Ammon's horn (tissue), 1 donor: ENCODE measurements at places on chromosomes 7 and 10.

DNA sequence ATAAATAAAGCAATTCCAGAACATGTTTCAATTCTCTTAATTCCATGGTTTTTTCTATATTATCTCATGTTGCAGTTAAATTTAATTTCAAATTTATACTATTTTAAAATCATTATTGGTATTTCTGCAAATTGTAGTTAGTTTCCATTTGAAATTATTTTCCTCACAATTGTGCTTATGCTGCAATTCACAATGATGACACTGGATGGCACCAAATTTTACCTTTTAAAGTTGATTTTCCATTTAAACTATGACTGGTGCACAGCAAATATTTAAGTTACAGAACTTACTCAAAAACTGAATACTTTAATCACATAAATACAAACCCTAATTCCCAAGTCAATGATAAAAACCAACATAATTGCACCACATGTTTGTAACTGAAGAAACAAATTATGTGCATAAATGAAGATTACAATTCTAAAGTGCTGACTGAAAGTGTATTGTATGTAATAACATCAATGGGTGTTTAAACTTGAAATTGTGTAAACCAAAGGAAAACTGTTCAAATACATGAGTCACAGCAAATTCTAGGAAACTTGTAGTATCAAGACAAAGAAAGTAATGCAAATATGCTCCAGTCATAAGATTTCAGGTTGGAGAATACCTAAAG is 75.3 kb upstream of the AASS start:
- DNase-seq: peak; percentile 30

DNA sequence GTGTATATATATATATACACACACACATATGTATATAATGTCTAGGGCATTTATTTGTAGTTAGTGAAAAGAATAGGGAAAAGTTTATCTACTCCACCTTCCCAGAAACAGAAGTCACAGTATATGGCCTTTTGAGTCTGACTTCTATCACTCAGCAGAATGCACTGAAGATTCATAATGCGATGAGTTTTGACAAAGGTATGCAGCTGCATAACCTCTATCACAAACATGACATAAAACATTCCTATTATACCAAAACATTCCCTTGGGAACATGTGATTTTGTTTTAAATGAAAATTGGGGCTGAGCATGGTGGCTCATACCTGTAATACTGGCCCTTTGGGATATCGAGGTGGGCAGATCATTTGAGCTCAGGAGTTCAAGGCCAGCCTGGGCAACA is 137.3 kb upstream of the EEPD1 start:
- DNase-seq: no peak

- DNase-seq: no peak
These were observed 160.6 kb downstream of the MLLT10 start for GRCh38 chr10:21694631-21695030.

- DNase-seq: peak; percentile 37
These were observed 55.0 kb downstream of the WAC start for GRCh38 chr10:28587970-28588290.

DNA sequence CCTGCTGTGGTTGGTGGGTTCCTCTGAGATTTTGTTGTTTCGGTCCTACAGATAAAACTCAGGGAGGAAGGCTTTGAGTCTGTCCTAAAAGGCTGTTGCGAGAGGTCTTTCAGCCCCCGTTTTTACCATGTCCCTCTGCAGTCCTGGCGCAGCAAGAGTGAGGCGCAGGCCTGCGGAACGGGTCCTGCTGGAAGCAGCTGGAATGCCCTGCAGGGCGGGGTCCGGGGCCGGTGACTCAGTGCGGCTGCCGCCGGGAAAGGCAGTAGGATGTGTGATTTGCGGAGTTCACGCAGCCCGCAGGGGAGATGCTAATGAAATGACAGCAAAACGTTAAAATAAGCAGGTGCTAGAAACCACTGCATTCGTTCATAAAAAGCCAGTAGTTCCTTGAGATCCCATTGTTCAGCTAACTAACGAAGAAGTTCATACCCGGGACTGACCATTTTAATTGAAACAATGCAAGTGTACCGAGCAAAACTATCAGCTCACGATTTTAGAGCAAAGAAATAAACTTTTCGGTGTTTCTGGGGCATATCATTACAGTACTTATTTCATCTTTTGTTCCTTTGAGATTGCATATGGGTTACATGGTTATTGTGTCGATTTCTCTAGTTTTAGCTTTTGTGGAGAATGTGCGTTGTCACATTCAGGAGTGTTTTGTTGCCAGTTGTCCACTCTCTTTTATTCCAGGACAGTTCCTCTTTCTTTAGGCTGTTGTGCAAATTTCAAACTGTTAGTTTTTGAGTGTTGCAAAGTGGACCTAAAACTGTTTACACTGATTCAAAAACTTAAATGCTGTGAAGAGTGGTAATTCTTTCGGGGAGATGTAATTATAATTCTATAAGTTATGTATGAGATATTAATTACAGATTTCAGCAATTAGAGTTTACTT is 783 bp downstream of the ANLN start:
- DNase-seq: peak; percentile 19

GRCh38 chr10:26779176-26779860 is 81.4 kb downstream of the ABI1 start:
- DNase-seq: no peak

- DNase-seq: no peak
These were observed 37.8 kb downstream of the DPCD start for GRCh38 chr10:101625821-101626412.

GRCh38 chr7:150430465-150431085 is 19.9 kb upstream of the GIMAP8 start:
- DNase-seq: no peak

DNA sequence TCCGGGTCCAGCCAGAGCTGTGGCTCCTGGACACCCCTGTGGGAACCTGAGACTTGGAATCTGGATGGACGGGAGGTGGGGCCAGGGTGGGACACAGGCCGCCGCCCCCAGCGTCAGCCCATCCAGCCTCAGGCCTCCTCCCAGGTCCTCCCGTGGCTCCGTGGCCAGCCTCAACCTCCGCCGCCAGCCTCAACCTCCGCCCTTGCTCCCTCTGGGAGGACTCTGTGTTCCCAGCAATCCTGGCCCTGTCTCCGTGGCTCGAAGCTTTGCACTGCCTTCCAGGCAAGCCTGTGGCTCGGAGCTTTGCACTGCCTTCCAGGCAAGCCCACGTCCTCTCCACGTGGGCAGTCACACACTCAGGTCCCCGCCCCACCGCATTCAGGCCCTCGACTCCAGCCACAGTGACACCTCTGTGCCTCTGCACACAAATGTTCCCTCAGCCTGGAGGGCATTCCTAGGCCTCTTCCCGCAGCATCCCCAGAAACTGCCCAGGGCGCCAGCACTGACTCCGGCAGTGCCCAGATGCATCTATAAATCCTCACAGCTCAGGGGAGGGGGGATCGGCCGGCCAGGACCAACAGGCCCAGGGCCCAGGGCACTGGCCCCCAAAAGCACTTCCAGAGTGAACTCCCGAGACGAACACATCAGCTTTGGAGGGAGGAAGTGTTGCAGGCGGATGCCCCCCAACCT is 44.7 kb upstream of the PDGFA start:
- DNase-seq: no peak

DNA sequence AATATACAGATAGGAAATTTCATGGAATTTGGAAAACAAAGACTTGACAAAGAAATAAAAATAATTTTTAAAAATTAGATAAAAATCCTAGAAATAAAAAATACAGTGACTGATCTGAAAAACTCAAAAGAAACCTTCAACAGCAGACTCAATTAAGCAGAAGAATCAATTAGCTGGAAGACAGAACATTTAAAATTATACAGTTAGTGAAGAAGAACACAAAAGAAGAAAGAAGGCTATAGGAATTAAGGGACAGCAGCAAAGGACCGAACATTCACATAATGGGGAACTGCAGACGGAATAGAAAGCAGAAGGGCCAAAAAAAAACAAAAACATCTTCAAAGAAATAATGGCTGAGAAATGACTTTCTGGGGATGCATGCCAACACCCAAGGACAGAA is 314.5 kb downstream of the CRPPA start:
- no peak for DNase-seq

DNA sequence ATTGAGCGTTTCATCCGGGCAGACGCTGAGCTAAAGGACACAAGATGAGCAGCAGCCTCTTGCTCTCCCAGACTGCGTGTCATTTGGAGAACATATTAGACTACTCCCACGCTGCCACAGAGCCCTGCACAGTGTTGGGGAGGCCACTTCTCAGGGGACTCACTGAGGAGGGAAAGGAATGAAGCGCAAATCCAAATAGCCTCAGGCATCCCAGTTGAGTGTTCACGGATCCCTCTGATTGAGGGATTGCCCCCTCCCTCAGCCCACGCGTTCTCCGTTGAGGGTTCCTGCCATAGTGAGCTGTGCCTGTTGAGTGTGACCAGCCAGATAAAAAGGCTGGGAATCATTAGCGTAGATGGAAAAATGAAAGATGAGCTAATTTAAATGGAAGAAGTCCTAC is 563.4 kb downstream of the ACTR3B start:
- no peak for DNase-seq

GRCh38 chr7:127807829-127808228 is 155.8 kb downstream of the SND1 start:
- DNase-seq: no peak

DNA sequence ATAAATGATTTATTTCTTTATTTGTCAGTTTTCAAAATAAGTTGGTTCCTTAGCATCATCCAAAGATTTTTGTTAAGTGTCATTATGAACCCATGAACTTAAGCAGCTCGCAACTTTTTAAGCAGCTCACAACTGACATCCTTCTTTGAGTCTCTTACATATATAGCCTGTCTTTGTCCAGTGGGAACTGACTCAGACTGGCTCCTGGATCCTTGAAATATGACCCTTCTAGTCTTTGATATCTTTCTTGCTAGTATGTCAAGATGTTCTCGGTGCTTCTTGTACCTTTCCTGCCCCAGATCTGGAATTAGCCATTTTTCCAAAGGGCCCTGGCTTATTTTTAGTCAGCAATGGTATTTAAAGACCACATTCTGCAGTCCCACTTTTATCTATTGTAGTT is 53.9 kb upstream of the ARID5B start:
- DNase-seq: no peak

DNA sequence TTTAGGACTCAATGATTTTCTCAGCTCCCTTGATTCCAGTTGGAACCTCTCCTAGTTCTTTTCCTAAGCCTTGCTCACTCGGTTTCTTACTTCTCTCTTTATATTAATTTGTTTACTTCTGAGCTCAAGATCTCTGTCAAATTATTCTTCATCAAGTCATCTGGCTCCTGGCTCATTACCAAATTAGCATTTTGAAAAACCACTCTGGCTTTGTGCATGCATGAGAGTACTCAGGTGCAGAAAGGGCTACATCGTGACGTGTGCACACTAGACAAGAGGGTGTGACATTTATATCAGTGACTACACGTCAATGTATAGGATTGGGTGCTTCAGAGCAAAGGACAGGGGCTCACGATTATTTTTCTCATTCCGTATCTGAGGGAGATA is 645.7 kb upstream of the DPP6 start:
- no peak for DNase-seq

- DNase-seq: no peak
These were observed 30.0 kb downstream of the DRGX start for GRCh38 chr10:49365675-49366415.

- no peak for DNase-seq
These were observed 2.8 kb downstream of the FKBP6 start for GRCh38 chr7:73330772-73331171.

- no peak for DNase-seq
These were observed 67.1 kb upstream of the SYPL1 start for GRCh38 chr7:106179256-106179655.

DNA sequence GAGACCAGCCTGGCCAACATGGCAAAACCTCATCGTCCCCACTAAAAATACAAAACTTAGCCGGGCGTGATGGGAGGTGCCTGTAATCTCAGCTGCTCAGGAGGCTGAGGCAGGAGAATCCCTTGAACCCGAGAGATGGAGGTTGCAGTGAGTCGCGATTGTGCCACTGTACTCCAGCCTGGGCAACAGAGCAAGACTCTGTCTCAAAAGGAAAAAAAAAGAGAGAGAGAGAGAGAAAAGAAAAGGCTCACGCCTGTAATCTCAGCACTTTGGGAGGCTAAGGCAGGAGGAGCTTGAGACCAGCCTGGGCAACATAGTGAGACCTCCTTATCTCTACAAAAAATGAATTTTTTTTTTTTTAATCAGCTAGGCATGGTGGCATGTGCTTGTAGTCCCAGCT is 157.6 kb downstream of the CUX1 start:
- DNase-seq: no peak

- no peak for DNase-seq
These were observed 615.1 kb downstream of the SUGCT start for GRCh38 chr7:40749877-40750276.

DNA sequence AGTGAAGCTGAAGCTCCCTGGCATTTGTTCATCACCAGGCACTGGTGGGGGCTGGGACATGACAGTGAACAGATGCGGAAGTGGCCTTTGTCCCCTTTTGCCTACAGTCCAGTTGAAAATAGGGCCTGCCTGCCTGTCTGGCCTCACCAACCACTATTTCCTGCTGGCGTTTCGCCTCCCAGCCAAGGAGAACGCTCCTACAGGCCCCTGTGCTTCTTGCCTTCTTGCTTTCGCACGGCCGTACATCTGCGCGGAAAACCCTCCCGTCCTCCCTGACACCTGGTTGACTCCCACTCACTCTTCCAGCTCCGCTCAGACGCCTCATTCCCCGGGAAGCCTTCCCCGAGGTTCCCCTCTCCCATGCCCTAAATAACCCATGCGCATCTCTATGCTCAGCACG is 317.3 kb downstream of the PRPF18 start:
- DNase-seq: peak; percentile 74

- peak; percentile 45 for DNase-seq
These were observed 61.5 kb upstream of the ELMO1 start for GRCh38 chr7:37510043-37510634.

DNA sequence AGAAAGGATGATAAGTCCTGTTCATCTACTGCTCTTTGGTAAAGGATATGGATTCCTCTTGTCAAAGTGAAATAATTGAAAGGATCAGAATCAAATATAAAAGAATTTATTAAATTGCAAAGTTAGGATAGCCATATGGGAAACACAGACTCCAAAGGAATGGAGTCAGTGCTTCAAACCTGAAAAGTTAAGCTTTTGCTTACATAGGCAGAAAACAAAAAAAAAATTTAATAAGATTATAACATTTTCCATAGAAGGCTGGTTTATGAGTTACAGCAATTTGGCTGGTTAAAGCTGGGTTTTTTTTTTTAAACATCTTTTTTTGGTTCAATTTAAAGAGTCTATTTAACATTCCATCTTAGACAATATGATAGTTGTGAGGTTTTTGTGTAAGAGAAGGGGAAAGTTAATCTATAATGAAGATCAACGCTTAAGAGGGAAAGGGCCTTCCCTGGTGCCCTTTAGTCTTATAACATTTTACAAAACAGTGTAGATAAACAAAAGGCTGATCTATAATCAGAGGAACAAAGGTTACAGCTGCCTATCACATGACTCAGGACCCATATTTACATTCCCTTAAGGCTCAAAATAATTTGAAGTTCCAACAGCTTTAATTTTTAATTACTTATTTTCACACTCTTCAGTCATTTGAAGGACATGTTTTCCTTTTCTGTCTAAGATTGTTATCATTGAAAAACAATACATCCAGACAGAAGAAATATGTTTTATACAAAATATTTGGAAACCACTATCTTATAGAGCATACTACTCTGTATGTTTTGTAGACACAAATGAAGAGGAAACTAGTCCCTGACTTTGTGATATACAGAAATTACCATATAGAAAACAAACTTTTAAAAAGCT is 234.3 kb upstream of the MBL2 start:
- no peak for DNase-seq
